ENCODE measurements at places on chromosomes 1 and 21.

GRCh38 chr1:15215116-15215515, 31.9 kb upstream of the FHAD1 start:
- no peak for DNase-seq

GRCh38 chr1:168767894-168768584, 39.0 kb upstream of the DPT start:
- DNase-seq: no peak

GRCh38 chr1:94463765-94464330, 45.7 kb downstream of the ABCD3 start:
- DNase-seq: no peak

- DNase-seq: no peak
These were observed 626 bp downstream of the PTP4A2 start for GRCh38 chr1:31937300-31938183.

GRCh38 chr1:35882586-35882944, 444 bp upstream of the AGO1 start:
- no peak for DNase-seq

Data from NCI-H1417 treated with DMSO at 0.1 percent for 48 hours (cell line).